ENCODE measurements at places on chromosomes 2 and 18.
A peak's percentile ranks its signal among the peaks of the same experiment; 100 is the strongest.

- no peak for DNase-seq
Measured at GRCh38 chr2:161424891-161425727, 9.0 kb downstream of the TBR1 start.

- no peak for DNase-seq
Measured at GRCh38 chr2:219598308-219599078, 836 bp downstream of the STK11IP start.

GRCh38 chr2:134352844-134353243 lies 99.0 kb downstream of the MGAT5 start:
- no peak for DNase-seq

DNA sequence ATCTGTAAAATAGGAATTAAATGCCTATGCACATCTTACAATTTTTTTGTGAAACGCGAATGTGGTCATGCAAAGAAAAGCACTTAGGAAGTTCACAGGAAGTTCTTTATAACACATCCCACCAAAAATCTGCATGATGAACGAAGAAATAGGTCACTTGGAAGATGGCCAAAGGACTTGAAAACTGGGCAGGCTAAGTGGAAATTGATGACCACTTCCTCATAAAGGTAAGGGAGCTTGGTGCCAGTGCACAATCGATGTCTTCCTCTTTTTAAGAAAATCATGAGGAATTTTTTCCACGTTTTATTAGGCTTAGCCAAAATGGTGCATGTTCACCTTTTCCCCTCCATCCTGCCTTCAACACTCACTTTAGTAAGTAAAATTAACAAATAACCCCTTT lies 8.2 kb upstream of the NT5C1B start:
- DNase-seq = no peak

DNA sequence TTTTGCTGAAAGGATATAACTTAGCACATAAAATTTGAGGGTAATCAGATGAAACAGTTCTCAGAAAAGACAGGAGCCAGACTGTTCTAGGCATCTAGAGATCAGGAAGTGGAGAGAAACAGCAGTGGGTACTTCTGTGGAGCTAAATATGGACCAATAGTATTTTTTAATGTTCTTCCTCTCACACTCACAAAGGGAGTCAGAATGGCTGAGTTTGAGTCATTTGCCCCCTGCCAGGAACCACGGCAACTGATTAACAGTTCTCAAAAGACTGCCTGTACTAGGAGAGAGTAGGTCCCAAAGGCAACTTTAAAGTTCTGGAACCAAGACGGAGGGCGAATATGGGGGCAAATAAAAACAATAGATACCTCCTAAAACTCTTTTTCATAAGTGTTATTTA lies 107.5 kb downstream of the GULP1 start:
- no peak for DNase-seq

GRCh38 chr2:27182346-27182745 lies 29.5 kb upstream of the ATRAID start:
- peak; percentile 46 for DNase-seq
